ENCODE measurements at places on chromosomes 11 and 22. TPM values are rescaled to one million over a fixed set of nuclear protein-coding genes. Genes with fewer than 3 reads are reported as not detected.

Gene MMP7
- total RNA-seq, result not detected

Gene MRGPRD
- total RNA-seq, result not detected

DNA sequence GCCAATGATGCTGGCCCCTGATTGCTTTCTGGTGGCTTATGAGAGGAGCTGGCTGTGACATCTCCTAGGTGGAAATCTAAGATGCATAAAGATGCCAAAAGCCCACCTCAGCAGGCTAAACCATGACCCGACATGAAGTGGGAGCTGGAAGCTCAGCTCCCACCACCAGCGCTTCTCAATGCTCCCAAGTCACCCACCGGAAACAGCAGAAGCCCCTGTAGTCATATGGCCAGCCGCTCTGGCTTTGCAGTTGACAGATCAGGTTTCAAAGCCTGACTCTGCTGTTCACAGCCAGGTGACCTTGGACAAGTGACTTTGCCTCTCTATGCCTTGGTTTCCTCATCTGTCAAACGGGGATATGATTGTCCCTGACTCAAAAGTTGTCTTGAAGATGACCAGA is 29.1 kb upstream of the ANO1 start:
- DNase-seq, result no peak

GRCh38 chr11:22460181-22460580 is 122.0 kb downstream of the SLC17A6 start:
- DNase-seq, result no peak

- no peak for DNase-seq
Observed at GRCh38 chr11:80843266-80843974, 1402.6 kb upstream of the TENM4 start.

DNA sequence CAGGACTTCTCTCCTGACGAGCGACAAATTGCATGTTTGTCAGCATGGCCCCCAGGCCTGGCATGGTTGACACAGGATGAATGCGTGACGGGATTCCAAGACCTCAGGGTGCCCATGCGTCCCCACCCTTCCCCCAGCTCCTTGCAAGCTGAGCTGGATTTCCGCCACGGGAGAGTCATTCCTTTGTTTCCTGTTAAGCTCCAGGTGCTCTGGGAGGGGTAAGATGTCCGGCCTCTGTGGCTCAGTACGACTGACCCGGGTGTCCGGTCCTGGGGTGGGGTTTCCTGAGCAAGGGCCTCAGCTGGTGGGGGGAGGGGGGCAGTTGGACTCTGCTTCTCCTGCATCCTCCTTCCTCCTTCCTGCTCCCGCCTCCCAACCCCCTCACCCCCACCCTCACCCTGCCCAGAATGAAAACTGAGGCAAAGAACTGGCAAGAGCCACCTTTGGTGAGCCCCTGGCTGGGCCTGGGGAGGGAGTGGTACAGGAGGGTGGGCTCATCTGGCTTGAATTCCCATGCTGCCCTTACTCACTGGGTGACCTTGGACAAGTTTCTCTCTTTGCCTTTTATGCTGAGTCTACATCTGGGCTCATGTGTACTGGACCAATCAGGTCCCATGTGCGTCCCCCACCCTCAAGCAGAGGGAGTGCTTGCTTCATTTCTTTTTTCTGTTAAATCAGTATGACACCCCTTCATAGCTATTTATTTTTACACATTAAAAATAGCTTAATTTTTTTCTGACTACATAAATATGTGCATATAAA is 2.5 kb downstream of the CDC42EP2 start:
- DNase-seq, result peak; percentile 74

Measured in stomach (tissue), 19 donors.